NCI-H1092 treated with DMSO at 0.1 percent for 48 hours (cell line): ENCODE measurements at places on chromosomes 7 and 10.
A peak's percentile ranks its signal among the peaks of the same experiment; 100 is the strongest.

GRCh38 chr7:100109521-100110163, 8.2 kb downstream of the AP4M1 start:
- DNase-seq: no peak

DNA sequence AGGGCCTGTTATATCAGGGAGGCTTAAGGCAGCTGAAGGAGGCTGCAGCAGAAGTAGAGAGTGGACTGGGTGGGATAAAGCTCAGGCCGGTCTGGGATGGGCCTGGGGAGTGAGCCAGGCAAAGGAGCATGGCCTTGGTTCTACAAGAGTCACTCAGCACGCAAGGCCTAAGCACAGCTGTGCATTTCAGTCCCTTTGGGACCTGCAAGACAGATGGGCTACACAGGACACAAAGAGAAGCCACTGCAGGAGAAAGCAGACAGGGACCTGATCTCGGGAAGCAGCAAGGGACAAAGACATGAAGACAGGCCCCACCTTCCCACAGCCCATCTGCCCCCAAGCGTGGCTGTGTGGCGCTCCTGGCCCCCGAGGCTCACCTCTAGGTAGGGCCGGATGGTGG, 29.4 kb downstream of the RRP12 start:
- no peak for DNase-seq

GRCh38 chr10:89035461-89035860, 44.9 kb downstream of the FAS start:
- no peak for DNase-seq

DNA sequence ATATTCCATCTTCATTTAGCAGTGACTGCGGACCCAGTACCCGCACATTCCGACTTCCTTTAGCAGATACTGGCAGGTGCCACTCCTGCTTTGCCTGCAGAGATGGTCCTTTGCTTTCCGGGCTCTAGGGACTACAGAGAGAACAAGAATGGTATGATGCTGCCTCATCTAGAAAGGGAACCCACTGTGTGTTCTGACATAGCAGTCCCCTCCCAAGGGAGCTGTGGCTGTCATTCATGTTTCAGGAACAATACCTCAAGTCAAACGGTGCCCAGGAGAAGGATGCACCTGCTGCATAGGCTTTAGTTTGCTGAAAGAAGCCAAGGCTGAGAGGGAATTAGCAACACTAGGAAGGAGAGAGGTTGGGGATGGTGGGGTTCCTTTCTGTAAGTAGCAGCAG, 15.9 kb upstream of the TMEM72 start:
- DNase-seq: no peak

DNA sequence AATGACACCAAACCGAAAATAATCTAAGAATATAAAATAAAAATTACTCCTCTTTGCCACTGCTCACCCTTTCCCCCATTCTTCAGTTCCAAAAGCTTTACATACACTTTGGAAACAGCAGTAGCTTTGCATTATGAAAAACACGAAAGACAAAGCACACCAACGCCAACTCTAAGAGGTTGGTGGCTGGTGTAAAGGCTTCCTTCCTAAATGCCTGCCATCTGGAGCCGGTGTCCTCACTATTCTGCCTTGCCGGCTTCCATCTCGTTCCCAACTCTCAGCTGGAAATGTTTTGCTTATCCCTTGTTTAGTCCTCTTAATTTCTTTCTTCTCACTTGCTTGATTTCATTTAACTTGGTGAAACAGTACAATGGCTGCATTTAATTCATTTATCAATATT, 281.1 kb upstream of the LRRN3 start:
- DNase-seq: no peak

DNA sequence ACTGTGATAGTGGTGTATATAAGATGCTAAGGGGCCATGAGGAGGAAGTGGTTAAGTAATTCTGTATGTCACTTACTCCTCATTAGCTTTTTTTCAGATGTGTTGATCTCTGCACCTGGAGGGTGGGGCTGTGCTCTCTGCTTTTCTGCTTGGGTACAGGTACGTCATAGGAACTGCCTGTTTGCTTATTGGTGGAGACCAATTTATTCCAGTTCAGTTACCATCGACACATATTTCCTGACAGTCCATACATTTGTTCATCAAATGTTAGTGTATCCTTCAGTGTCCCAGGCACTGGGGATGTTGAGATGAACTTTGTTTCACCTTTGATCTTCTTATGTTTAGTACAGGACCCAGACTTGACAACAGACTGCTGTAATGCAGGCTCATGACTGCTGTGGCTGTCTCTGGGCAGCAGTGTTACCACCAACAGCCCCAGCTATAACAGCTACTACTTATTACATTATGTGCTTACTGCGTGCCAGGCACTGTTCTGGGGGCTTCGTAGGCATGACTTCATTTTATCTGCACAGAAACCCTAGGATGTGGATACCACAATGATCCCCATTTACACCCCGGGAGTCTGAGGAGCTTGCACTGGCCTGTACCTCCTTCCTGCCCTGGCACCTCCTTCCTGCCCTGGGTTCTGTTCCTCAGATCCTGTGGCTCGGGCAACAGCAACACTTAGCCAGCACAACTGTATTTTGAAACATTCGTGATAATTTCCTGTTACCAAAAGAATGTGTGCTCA, 87.4 kb downstream of the BUB3 start:
- no peak for DNase-seq

DNA sequence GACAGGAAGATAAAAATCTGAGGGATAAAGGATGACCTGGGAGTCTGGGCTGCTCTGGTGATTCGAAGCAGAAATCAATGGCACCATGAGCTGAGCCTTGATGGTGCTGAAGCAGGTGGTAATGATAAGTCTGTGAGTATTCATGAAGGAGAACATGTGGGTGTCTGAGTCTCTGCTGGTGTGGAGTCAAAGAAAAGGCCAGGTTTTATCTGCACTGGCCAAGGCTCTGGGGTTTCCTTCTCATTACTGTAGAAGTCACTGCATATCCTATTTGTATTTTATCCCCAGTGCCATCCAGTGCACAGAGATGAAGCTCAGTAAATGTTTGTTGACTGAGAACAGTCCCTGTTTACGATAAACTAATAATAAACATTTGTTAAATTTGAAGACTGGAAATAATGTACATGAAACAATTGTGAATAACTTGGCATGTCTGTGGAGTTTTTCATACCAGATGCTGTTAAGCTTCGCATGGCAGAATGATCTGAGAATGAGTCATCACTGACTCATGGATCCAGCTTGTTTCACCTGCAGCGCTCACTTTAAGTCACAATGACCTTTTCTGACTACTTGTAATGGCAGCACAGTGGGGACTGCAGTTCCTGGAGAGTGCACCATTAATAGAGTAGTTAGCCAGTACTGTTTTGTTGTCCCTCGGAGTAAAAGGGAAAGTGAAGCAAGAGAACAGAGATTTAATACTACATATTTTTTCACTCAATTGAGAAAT, 538.5 kb downstream of the HTR7 start:
- no peak for DNase-seq

DNA sequence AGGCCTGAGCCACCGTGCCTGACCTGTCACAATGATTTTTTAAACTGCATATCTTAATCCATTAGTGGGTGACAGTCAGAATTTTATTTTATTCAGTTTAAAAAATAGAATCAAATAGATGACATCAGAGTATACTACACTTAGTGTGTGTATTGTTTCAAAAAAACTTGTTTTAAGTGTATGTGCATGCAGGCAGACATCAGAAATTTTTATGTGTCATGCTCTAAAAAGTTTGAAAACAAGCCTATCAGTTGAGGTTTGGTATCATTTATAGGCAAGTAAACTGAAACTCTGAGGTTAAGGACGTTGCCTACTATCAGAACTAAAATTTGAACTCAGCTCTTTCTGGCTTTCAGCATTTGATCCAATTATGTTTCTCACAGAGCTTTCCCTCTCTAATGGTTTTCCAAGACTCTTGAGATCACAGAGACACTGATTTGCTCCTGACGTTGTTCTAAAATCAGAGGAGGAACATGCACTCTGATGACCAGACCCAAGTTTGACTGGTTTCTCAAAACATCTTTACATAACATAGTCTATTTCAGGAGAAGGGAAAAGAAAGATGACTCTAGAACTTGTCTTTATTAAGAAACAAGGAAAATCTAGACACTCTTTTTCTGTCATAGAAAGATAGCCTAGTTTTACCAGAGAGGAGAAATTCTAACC, 188.6 kb downstream of the AUTS2 start:
- no peak for DNase-seq

- no peak for DNase-seq
These were observed 24.8 kb downstream of the ARL4A start for GRCh38 chr7:12712236-12712635.

DNA sequence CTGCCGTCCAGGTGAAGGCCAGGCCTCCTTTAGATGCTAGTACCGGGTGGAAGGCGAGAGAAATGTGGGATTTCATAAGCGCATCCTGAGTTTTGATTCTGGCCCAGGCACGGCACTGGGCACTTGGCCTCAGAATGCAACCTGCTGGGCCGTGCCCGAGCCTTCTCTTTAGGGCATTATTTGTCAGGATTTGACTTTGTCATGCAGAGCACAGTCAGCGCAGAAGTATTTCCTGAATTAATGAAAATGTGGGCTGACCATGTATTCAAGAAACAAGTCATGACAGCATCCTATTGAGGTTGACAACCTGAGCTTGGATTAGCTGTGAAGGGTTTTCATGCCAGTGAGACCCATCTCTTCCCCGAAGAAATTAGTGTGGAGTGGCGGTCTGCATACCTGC, 34.4 kb downstream of the RCC1L start:
- no peak for DNase-seq

DNA sequence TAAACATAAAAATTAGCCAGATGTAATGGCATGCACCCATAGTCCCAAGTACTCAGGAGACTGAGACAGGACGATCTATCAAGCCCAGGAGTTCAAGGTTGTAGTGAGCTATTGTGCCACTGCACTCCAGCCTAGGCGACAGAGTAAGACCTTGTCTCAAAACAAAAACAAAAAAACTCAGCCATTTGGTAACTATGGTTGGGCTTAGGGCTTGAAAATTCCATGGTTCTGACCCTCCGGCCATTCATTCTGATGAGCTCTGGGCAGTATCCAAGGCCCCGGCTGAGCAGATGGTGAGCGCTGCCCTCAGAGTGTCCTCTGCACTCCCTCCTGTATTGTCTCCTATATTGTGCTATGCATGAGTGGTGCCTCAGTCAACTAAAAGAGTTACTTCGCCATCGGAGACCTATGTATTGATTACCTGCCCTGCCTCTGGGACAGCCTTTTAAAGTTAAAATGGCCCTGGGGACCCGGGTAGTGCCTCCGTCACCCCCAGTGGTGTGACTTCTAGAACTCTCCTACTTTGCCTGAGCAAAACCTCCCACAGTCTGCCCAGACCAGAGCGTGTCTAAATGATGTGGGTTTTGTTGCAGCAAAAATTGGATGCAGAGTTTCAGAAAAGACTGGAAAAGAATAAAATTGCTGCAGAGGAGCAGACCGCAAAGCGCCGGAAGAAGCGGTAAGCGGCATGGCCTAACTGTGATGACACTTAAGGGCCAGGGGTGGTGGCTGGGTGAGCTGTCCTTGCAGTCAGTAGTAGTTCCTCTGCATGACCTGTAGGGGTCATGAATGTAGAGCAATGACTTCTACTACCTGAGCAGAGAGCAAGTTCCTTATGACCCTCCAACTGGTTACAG, 8.1 kb downstream of the PRKRIP1 start:
- DNase-seq: peak; percentile 48

- no peak for DNase-seq
These were observed 95.7 kb upstream of the JAZF1 start for GRCh38 chr7:28276298-28276697.

GRCh38 chr7:52956379-52956915, 79.0 kb upstream of the POM121L12 start:
- DNase-seq: no peak

DNA sequence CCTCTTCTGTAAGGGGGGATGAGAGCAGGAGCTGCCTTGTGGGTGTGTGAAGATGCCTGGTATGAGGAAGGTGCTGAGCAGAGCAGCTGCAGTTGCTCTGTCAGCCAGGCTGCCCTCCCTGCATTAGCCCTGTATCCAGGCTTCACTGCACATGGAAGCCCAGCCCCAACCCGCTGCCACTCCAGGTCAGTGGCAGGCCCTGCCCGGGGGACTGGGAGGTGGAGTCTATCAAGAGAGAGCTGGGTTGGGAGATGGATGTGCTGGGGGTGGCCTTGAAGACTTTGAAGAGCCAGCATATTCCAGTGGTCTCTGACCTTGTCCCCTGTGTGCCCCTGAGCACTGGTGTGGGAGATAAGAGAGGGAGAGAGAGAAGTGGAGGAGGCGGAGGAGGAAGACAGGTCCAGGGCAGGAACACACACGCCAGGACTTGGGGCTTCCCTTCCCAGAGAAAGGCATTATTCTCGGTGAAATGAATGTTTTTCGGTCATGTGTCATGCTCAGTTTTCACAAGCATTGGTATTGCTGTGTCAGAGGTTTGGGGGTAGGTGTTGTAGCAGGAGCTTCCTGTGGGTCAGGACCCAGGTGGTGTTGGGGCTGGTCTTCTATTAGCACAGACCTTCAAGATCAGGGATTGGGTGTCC, 2.6 kb downstream of the PPIF start:
- DNase-seq: no peak

GRCh38 chr7:77415476-77415822, 700 bp downstream of the GSAP start:
- DNase-seq: peak; percentile 59

DNA sequence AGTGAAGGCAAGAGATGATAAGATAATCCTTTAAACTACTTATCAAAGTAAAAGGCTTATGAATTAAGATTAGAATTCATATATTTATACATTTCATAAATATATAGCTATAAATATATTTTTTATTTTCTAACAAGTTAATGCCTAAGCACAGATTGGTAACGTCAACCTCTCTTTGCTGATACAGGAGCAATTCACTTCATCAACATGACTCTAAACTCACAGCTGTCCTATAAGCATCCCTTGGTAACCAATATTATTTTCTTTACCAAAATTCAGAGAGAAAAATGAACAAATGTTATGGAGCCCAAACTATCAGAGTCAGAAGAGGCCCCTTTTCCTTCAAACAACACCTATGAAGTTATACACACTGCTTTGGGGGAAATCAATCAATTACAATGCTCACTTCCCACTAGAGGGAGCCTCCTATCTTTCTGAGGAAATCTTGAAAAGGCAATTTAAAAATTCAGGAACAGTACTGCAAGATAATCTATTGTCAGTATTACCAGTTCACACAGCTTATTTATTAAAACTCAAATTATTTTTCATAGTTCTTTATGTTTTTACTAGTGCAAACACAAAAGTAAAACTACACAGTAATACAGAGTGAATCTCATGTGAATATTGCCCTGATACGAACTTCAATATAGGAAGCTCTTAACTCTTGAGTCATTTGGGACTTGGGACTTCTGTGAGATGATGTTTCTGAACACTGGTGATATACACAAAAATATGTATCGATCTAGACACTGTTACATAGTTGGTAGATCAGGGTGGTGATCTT, 51.0 kb upstream of the NOBOX start:
- DNase-seq: no peak

DNA sequence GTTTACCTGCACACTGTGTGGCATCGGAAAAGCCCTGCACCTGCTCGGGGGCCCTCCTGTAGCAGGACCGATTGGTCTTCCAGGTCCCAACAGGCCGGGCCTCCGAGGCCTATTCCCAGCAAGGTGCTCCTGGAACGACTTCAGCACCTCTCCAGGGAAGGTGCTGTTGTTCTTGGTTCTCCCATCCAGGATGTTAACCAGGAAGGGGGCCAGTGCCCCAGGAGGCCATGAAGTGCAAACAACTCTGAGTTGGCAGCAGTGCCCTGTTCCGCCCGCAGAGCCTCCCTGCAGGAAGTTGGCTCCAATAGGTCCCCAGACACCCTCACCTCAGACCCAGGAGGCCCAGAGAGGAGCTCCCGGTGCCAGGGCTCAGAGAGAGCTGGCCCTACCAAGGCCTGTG, 64.0 kb upstream of the DUSP5 start:
- DNase-seq: no peak
